Glutamatergic neuron (in vitro differentiated cells): ENCODE measurements at places on chromosomes 11 and 22. TPM values are rescaled to one million over a fixed set of nuclear protein-coding genes. Genes with fewer than 3 reads are reported as not detected.

HORMAD2 gene
- not detected for total RNA-seq

MUC5AC gene
- total RNA-seq = not detected

DNA sequence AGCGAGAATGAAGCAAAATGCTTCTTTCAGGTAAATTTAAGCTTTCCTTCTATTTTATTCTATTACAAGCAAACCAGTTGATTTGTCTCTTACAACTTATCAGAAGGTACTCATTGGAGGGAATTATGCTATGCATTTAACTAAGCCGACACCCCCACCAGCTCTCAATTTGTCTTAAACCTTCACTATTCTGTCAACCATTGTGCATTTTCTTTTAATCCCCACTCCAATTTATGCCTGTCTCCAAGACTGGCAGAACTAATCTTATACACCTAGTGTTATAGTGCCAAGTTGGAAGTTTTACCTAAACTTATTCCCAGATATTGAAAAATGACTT is 12.5 kb downstream of the TAF1D start:
- H3K36me3 ChIP-seq = no peaks in the 10 kb centered on the region
- no peak for DNase-seq
- no peak overlapping the region for H3K4me3 ChIP-seq
- H3K27me3 ChIP-seq = no peaks in the 10 kb centered on the region

DMC1 gene
- total RNA-seq = 4.2 TPM

DNA sequence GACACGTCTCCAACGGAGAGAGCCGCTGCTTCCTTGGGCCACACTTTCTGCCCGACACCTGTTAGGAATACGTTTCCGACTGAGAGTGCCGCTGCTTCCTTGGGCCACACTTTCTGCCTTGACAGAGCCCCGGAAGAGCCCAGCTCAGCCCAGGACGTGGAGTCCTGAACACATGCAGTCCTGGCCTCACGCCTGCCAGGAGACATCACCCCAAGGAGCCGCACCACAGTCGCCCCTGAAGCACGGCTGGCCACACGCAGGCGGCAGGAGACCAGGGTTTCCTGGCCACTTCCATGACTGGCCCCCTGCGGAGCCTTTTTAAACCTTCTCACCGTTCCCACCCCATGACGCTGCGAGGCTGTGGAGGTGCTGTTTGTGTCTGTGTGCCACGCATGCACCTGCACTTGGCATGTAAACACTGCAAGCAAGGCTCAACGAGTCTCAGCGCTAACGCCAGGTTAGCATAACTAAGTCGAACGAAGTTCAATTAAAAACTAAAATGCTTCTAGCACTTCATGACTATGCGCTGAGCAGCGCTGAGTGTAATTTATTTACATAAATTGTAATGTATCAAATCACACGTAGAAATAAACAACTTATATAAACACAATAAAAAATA is 8.8 kb downstream of the TOLLIP start:
- DNase-seq = no peak
- no peak overlapping the region for H3K4me3 ChIP-seq
- peaks cover 19% of the 10 kb centered on the region for H3K4me1 ChIP-seq

DNA sequence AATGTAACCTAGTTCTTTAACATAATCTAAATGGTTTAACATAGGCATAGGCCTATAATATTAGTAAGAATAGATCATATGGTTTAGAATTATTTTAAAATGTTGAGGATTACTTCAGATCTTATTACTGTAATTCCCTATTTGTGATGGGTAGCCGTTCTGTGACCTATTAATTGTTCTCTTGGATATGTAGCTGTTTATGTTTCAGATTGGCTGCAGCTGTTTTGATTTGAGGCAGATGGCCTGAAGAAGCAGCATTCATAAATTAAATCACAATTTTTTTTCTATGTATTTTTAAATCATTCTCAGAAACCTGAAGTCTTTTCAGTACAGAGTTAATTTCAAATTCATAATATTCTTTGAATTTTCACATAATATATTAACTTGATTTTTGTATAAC is 104.5 kb downstream of the PDE3B start:
- H3K4me1 ChIP-seq = peaks cover 7% of the 10 kb centered on the region
- DNase-seq = no peak
- no peak overlapping the region for H3K4me3 ChIP-seq
- no peak overlapping the region for H3K27ac ChIP-seq
- H3K27me3 ChIP-seq = no peaks in the 10 kb centered on the region
- H3K36me3 ChIP-seq = no peaks in the 10 kb centered on the region
